CD4-positive, alpha-beta memory T cell (primary cell): ENCODE measurements at places on chromosomes 6 and 20.

- DNase-seq = no peak
Observed at GRCh38 chr6:16723402-16723801, 37.9 kb downstream of the ATXN1 start.

DNA sequence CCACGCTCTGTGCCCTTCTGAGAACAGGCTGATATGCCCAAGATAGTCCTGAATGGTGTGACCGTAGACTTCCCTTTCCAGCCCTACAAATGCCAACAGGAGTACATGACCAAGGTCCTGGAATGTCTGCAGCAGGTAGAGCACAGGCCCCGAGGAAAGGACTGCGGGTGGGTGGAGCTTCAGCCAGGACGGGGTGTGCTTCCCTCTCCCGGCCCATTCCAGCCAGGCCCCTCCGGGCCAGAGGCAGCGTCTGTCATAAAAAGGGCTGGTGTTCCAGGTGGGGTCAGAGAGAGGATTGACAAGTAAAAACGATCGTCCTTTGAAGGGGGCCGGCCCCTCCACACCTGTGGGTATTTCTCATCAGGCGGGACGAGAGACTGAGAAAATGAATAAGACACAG lies 1.3 kb downstream of the RTEL1 start:
- no peak for DNase-seq

GRCh38 chr6:5534643-5535042 lies 273.3 kb downstream of the FARS2 start:
- DNase-seq = no peak

DNA sequence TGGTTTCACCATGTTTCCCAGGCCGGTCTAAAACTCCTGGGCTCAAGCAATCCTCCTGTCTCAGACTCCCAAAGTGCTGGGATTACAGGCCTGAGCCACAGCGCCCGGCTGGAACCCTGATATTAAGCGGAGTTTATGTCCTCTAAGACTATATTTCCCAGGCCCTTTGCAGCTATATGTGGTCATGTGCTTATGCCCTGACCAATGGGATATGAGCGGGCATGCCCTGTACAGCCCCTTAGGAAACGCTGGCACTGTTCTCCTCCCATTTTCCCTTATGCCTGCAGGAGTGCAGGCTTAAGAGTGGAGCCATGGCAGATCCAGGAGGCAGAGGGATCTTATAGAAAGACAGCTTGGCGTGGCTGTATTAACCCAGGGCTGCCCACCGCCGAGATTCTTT lies 29.9 kb downstream of the RSPO4 start:
- DNase-seq = no peak

GRCh38 chr6:151652325-151652724 lies 155.2 kb upstream of the ESR1 start:
- DNase-seq = no peak

GRCh38 chr6:143741480-143741879 lies 63.7 kb downstream of the PHACTR2 start:
- no peak for DNase-seq

DNA sequence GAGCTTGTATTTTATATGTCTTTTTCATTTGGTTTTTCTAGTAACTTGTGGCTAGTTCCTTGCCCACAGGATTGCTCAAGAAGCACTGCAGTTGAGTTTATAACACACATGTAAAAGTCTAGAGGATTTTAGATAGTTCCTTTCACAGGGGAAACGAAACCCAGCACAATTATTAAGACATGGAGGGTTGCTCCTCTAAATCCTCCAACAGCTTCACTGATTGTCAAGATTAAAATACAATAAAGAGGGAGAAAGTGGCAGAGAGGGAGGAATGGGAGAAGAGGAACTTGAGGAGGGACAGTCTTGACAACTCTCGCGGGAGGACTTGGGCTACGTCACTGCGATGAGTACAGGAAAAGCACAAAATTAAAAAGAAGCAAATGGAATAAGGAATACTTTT lies 9.7 kb upstream of the TBC1D7 start:
- DNase-seq = no peak

GRCh38 chr6:141744971-141745370 lies 387.8 kb upstream of the GJE1 start:
- no peak for DNase-seq

DNA sequence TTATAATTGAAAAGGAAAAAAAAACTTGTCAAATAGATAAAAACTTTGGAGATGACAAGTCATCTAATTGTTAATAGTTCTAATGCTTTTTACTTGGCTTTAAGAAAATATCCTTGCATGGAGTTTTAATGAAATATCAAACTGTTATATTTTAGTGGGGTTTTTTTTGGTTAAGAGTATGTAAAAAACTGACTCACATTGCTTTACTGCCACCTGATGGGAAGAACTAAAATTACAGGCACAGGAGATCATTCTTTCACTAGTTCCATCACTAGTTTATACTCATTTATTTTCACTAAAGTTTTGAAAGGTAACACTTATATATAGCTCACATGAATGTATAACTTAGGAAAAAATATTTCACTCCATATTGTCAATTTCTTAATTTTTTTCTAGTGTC lies 309.1 kb downstream of the LMBRD1 start:
- no peak for DNase-seq

GRCh38 chr6:43734294-43734665 lies 35.7 kb upstream of the VEGFA start:
- DNase-seq = no peak

GRCh38 chr6:37130704-37131103 lies 39.2 kb upstream of the PIM1 start:
- DNase-seq = no peak

- no peak for DNase-seq
Observed at GRCh38 chr6:91196729-91197128, 609.9 kb upstream of the MAP3K7 start.

DNA sequence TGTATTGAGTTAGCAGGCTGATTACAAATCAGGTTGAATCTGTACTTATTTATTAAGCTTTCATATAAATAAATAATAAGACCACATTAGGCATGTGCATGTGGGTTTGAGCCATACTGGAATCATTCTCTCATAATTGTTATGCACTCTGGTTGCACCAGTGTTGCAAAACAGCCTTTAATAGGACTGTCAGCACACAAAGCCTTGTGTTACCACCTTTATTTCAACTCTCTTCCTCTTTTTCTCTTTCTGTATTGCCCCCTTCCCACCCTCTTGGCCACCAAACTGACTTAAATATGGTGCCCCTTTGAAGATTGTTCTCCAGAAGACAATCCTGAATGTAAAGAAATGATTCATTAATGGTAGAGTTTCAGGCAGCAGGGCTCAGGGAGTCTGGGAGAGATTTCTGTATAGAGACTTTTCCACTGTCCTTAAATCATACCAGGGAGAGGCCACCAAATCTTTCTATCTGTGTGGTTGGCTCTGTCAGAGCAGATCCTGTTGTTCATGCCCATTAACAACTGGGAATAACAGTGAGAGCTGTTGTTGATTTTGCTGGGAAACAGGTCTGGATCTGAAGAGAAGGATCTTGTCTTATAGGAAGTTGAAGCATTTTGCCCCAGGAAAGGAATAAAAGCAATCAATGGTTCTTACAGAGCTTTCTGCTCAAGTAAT lies 131.6 kb upstream of the SOX4 start:
- DNase-seq = no peak

DNA sequence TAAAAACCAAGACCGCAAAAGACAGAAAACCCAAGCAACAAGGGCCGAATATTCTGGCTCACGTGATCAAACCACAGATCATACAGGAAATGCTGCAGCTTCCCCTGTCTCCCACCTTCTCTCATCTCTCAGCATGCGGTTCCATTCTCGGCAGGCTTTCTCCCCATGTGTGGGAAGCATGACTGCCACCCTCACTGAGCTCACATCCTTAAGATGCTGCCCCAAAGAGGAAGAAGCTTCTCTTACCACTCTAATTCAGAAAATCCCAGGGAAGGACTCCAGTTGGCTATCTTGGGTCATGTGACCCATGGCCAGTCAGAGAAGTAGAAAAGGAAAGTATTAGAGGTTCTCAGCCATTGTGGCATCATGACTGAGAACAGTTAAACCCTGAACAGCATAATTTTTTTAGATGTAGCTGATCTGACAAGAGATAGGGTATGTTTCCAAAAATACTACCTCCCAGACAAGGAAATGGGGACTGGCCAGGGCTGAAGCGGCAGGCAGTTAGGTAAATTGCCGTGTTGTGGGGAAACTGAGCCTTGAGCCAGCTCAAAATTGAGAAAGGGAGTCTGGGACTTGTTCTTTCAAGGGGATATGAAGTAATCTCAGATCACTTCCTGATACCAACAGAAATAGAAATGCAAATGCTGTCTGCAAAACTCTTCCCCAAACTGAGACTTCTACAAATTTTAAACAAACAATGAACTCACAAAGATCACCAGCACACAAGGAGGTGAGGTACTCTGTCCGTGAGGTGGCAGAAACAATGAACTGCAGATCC lies 37.1 kb upstream of the GRM4 start:
- peak; percentile 90 for DNase-seq

DNA sequence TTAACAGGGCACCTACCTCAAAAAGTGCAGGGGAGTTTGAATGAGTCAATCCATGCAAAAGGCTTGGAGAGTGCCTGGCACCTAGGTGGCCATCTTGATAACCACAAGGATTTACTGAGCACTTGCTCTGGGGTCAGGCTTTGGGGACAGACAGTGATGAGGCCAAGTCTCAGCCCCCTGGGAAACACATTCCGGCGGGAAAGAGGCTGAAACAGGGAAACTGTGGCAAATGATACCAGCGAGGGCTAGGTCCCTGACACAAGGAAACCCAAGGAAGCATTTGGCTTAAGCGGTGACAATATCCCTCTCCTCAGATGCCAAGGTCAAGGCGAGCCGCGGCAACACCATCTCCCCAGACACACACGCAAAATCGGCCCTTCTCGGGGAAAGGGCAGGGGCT lies 527 bp upstream of the DOK5 start:
- DNase-seq = no peak

GRCh38 chr6:63565058-63565726 lies 7.1 kb upstream of the LOC128125822 start:
- no peak for DNase-seq

- DNase-seq = no peak
Observed at GRCh38 chr6:68473433-68474210, 161.5 kb upstream of the ADGRB3 start.

- DNase-seq = peak; percentile 87
Observed at GRCh38 chr6:139323511-139324300, 31.9 kb upstream of the TXLNB start.

DNA sequence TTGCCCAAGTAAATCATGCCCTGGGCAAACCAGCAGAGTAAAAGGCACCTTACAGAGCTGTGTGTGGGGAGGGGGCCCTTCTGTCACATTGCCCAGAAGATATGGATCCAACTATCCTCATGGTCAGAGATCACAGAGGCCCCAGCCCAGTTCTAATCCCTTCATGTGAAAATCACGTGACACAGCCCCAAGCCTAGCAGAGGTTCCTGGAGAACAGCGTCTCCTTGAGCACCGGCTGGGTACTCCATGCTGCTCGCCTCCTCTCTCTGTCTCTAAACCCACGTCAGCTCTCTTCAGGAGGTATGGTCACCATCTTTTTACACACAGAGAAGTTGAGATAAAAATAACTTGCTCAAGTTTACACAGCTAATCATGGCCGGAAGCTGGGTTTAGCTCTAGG lies 230.2 kb downstream of the ANKRD60 start:
- no peak for DNase-seq

- DNase-seq = no peak
Observed at GRCh38 chr6:38004908-38005307, 185.4 kb downstream of the ZFAND3 start.

DNA sequence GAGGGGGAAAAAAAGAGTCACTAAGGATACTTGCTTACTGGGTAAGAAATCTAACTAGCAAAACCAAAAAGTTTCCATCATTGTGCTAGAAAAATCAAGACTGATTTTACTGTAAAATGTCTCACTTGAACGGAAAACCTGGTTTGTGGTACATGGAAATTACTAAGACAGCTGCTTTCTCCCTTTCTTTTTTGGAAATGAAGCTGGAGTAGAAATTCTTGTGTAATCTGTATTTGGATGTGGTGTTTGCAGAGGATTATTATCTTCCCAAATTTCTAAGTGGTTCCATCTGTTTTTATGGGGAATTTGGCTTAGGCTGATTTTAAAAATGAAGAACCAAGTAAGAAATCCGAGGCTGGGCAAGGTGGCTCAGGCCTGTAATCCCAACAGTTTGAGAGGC lies 20.4 kb downstream of the EPB41L2 start:
- no peak for DNase-seq

DNA sequence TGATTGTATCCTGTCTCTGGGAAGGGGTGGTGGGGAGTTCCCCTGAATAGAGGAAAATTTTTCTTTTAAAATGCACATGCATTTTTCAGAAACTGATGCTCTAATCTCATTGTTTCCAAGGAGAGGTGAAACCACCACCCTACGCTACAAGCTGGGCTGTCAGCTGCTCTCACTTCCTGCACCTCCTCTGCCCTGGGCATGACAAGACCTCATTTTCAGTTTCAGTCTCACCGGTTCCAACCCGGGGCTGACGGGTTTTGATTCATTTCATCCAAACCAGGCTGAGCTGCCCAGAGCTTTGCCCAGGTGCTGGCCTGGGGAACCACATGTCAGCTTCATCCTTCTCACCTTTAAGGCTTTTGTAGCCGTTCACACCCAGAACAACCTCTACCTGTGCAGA lies 99.7 kb downstream of the EYA2 start:
- peak; percentile 34 for DNase-seq

GRCh38 chr20:38441916-38442315 lies 6.8 kb upstream of the SNHG17 start:
- no peak for DNase-seq

DNA sequence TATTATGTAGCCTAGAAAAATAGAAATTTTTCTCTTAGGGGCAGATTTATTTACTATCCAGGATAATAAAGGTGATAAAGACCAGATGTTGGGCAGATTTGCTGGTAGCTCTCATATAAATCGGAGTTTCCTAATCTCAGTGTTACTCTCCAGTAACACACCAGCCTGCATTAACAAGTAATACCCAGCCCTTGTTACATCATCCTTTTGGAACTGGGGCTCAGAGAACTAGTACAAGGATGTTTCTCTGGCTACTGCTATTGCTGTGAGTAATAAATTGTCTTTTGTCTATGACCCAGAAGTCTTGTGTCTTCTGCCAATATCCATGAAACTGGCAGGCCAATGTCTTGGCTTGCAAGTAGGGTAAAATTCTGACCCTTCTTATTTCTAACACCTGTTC lies 16.8 kb downstream of the TPD52L1 start:
- no peak for DNase-seq

- peak; percentile 10 for DNase-seq
Observed at GRCh38 chr20:32792316-32792715, 27.4 kb upstream of the MAPRE1 start.

GRCh38 chr20:59645761-59646171 lies 41.4 kb downstream of the PHACTR3 start:
- DNase-seq = no peak
